ENCODE measurements at places on chromosomes 7 and 10. TPM values are rescaled to one million over a fixed set of nuclear protein-coding genes. Genes with fewer than 3 reads are reported as not detected.

DNA sequence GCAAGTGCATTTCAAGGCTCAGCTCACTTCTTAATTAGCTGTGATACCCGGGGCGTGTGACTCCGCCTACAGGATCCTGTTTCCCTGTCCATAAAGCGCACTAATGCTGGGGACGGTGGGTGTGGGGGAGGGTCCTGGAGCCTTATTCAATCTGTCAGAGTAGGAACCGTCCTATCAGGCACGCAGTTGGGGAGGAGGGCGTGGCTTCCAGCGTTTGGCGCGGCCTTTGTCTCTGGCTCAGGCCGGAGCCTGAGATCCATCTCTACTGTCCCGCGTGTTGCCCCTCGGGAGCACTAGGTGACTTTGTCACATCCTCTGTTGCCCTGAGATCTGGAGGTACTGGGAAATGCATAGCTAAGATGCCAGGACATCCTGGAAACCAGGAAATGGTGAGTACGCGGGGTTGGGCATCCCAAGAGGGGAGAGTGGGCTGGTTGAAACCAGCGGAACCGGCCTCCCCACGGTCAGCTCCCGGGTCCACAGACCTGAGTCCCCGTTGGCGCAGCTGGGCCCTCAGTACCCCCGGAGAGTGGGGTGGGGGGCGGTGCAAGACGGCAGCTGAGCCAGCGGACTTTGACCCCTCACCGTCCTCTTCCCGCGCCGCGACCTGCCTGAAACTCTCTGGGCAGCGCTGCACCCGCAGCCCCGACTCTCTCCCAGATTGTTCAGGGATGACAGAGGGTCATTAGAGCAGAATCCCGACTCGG is 104.4 kb upstream of the ZNF92 start:
- peak; percentile 24 for DNase-seq
- peak overlapping the region; percentile 7 for H3K4me3 ChIP-seq
- peaks cover 9% of the 10 kb centered on the region for H3K4me1 ChIP-seq
- H3K27ac ChIP-seq, result no peak overlapping the region
- no peaks in the 10 kb centered on the region for H3K36me3 ChIP-seq

- H3K27ac ChIP-seq, result peak overlapping the region; percentile 54
- H3K4me1 ChIP-seq, result peaks cover 53% of the 10 kb centered on the region
- no peaks in the 10 kb centered on the region for H3K27me3 ChIP-seq
- H3K36me3 ChIP-seq, result no peaks in the 10 kb centered on the region
- DNase-seq, result no peak
Measured at GRCh38 chr7:107948645-107949442, 54.1 kb downstream of the LAMB1 start.

DNA sequence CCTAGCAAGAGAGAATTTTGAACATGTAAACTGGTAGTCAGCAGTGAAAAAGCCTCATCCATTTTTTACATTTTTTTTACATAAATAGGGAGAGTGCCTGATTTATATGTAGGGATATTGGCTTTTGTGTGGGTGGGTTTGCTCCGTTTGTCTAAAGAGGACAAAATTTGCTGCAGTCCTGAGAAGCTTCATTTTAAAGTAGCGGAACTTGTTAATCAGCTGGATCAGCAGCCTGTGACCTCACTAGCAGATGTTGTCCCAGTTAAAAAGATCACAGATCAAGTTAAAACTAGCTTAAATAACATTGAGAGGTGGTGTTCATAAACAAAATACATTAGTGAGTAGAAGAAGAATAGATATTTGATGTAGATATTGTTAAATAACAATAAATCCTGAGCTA is 2.6 kb downstream of the ATRNL1 start:
- H3K36me3 ChIP-seq, result no peaks in the 10 kb centered on the region
- no peak overlapping the region for H3K4me3 ChIP-seq
- no peak for DNase-seq
- peaks cover 20% of the 10 kb centered on the region for H3K4me1 ChIP-seq

DNA sequence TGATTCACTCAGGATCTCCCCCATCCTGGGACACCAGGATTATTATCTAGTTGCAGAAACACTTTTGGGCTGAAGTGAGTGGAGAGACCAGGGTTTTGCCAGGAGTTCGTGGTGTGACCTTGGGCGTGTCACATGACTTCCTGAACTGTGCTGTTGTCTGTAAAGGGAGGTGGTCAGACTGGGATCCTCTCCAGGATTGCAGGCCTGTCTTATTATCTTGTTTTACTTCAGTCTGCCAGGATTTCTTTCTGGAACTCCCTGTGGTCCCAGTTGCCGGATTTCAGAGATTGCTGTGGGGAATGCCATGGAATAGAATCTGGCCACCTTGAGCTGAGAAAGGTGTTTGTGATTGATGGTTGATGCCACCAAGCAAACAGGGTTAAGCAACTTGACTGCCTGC is 35.8 kb downstream of the CRCP start:
- H3K4me1 ChIP-seq, result peaks cover 42% of the 10 kb centered on the region
- peaks cover 6% of the 10 kb centered on the region for H3K36me3 ChIP-seq
- no peaks in the 10 kb centered on the region for H3K27me3 ChIP-seq
- H3K27ac ChIP-seq, result no peak overlapping the region
- DNase-seq, result peak; percentile 51
- H3K4me3 ChIP-seq, result no peak overlapping the region

- DNase-seq, result no peak
- H3K36me3 ChIP-seq, result no peaks in the 10 kb centered on the region
- H3K4me3 ChIP-seq, result no peak overlapping the region
- H3K27me3 ChIP-seq, result no peaks in the 10 kb centered on the region
- no peaks in the 10 kb centered on the region for H3K4me1 ChIP-seq
Measured at GRCh38 chr10:69874449-69874848, 72.7 kb downstream of the COL13A1 start.

GRCh38 chr7:23276947-23277346 is 22.2 kb upstream of the MALSU1 start:
- peaks cover 10% of the 10 kb centered on the region for H3K4me1 ChIP-seq
- H3K36me3 ChIP-seq, result no peaks in the 10 kb centered on the region
- no peak overlapping the region for H3K27ac ChIP-seq
- no peak overlapping the region for H3K4me3 ChIP-seq

GPR146 gene
- total RNA-seq, result 11.2 TPM

C7orf33 gene
- total RNA-seq, result not detected

CALN1 gene
- total RNA-seq, result 1.6 TPM

BLVRA gene
- total RNA-seq, result 25.2 TPM

ADAM22 gene
- total RNA-seq, result 3.6 TPM

IFIT1B gene
- not detected for total RNA-seq

PTCD1 gene
- total RNA-seq, result 1.6 TPM

HOXA13 gene
- not detected for total RNA-seq
